HTR-8/SVneo (cell line): ENCODE measurements at places on chromosomes 11 and 22.

DNA sequence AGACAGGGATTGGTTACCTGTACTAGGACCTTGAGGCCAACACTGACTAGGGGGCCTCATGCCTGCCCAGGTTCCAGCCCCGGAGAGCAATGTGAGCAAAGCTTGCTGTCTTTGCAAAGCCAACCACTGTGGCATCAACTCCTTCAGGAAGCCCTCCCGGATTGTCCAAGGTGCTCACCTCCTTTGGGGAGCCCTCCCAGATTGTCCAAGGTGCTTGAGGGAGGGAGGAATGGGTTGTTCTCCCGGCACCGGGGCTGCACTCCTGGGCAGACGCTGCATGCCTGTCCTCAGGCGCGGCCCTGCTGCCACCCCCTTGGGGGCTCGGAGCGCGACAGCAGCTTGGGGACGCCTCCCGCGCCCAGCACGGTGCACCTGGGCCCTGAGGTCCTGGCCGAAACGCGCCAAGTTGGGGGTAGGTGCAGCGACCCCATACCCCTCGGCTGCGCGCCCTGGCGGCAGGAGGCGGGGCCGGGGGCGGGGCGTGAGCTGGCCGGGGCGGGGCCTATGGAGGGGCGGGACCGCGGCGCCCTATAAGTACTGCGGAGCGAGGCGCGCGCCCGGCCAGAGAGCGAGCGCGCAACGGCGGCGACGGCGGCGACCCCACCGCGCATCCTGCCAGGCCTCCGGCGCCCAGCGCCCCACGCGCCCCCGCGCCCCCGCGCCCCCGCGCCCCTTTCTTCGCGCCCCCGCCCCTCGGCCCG lies at the start of gene CD81:
TSS of gene CD81 (plus strand) at position 560 of the 701 bp plus-strand sequence. CDS start 240 bp downstream, outside the sequence.
- DNase-seq = peak; percentile 51

GRCh38 chr11:124769806-124770774 lies 8.0 kb upstream of the ESAM start:
- DNase-seq = no peak

GRCh38 chr11:58774164-58774593 lies 42.4 kb upstream of the GLYAT start:
- no peak for DNase-seq

- peak; percentile 61 for DNase-seq
These were observed 15.8 kb downstream of the CYB5R2 start for GRCh38 chr11:7657306-7658025.

- DNase-seq = no peak
These were observed 15.7 kb downstream of the CD5 start for GRCh38 chr11:61118004-61118403.

DNA sequence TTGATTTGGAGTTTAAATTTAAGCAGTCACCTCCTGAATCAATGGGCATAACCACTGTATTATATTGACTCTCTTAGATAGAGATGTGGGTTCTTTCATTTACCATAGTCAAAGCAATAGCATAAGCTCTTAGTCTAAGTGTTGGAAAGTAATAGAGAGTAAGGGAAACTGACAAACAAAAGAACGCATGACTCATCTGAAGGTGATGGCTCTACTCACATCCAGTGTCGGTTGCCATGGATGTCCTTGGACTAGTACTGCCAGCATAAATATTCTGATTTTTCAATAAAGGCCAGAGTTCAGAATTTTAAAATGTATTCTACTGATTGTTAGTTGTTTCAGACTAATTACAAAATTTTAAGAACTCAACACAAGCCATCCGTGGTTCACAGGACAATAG lies 444.9 kb upstream of the DDI1 start:
- DNase-seq = no peak

DNA sequence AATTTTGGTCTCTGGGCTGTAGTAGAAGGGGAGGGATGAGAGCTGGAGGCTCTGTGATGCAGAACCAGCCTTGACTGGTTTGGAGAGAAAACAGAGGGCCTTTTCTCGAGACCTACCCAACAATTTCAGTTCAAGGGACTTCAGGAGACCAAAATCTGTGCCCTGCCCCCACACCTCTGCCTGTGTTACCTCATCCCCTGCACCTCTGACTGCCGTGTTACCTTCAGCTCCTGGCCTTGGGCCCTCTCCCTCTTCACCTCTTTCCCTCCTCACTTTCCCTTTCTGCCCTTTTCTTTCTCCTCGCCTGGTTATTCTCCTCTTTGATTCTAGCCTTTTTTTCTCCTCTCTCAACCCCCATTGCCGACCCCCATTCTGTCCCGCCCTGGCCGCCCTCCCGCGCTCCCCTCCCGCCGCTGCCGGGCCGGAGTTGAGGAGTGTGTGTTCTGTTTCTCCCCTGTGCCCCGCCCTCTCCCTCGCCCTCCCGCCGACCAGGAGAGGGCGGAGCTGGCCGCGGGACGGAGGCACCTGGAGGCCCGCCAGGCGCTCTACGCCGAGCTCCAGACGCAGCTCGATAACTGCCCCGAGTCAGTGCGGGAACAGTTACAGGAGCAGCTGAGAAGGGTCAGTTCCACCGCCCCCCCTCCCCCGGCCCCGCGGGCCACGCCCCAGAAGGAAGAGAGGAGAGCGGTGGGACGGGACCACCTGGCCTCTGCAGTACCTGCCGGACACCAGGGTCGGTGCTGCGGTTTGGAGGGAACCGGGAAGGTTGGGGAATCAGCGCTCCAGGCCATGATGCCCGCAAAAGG lies 27.2 kb downstream of the PHLDB1 start:
- DNase-seq = no peak

GRCh38 chr11:18936002-18936673 lies 3.1 kb downstream of the MRGPRX1 start:
- no peak for DNase-seq

GRCh38 chr11:67370351-67371076 lies 2.9 kb downstream of the CLCF1 start:
- DNase-seq = no peak
